ENCODE measurements at places on chromosomes 2 and 18.

DNA sequence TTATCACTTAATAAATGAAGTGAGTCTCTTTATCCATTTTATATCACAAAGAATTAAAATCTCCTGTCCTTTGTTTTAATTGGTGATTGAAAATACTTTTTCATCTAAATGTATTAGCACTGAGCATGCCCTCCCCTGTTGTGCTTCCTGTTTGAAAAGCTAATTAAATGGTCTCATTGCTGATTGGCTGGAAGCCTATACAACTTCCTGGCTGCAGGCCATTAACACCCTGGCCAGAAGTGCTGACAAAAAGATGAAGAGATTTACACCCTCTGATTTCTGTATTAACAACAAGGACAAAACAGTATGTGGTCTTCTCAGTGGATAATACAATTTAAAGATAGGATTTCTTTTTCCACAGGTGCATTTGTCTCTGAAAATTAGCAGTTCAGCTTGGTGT, 548.0 kb downstream of the DCC start:
- no peak for DNase-seq

DNA sequence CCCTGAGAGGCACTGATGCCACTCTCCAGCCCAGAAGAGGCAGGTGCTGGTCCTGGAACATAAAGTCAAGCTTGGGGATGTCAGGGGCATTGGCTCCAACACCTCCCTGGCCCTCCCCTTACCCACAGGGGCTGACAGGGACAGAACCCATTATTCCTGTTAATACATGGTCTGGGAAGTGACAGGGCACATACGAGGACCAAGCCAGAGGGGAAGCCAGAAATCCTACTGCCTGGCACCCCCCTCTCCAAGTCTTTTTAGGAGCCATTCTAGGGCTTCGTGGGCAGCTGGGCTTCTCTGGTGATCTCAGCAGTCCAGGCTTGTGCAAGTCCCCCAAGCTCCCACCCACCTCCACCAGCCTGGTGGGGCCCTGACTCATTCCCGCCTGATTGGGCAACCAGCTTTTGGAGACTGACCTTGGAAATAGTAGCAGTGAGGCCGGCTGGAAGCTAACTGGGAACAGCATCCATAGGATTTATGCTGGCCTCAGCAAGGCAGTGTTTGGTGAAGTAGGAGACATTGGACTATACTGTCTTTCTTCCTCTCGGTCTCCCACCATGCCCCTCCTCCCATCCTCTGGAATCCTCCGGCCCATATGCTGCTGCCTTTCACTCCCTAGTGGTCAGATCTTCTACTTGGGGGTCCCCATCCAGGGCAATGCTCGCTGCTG, 86.4 kb upstream of the HK2 start:
- peak; percentile 82 for DNase-seq

DNA sequence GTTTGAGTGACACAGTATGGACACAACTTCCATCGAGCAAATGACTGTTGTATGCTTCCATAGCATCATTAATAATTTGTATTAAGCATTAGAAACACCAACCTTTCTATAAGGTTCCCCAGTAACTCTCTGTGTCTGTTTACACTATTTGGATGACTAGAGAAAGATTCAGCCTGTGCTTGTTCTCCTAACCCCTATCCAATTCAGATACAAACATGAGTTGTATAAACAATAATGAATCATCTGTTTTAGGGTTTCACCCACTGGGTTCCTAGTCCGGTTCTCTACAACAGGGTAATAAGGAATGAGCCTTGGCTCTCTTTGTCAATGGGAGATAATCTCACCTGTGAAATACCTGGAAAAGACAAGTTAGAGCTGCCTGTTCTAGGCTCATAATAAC, 894.1 kb upstream of the PIK3C3 start:
- no peak for DNase-seq

- DNase-seq: no peak
Measured at GRCh38 chr18:32040936-32041335, 22.3 kb downstream of the RNF125 start.

- DNase-seq: no peak
Measured at GRCh38 chr2:26848336-26849055, 564 bp downstream of the DPYSL5 start.
